ENCODE measurements at places on chromosomes 11 and 22.

DNA sequence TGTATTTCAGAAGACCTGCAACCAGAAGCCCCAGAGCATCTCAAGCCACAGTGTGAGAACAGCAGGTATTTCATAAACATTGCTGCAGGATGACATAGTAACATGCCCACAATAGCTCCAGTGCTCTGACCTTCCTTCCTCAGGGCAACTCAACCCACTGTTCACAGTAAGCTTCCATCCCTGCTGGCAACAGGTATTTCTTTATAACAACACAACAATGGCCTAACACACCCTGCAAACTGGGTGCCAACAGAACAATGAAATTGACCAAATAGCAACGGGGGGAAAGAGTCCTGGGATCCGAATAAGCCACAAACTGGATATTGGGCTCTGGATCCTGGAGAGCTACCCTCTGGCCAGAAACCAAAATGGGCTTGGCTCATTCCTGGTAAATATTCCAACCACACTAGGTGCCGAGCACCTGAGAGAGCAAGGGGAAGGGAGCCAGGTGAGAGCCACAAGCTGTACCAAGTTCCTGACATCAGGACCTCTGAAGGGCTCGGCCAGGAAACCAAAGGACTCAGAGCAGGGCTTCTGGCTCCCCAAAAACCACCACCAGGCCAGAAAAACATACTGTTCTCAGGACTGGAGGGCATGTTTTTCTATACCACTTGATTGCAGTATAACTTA, 99.5 kb downstream of the MICAL3 start:
- DNase-seq = peak; percentile 84

GRCh38 chr22:40951795-40952605, 822 bp downstream of the RBX1 start:
- DNase-seq = no peak

DNA sequence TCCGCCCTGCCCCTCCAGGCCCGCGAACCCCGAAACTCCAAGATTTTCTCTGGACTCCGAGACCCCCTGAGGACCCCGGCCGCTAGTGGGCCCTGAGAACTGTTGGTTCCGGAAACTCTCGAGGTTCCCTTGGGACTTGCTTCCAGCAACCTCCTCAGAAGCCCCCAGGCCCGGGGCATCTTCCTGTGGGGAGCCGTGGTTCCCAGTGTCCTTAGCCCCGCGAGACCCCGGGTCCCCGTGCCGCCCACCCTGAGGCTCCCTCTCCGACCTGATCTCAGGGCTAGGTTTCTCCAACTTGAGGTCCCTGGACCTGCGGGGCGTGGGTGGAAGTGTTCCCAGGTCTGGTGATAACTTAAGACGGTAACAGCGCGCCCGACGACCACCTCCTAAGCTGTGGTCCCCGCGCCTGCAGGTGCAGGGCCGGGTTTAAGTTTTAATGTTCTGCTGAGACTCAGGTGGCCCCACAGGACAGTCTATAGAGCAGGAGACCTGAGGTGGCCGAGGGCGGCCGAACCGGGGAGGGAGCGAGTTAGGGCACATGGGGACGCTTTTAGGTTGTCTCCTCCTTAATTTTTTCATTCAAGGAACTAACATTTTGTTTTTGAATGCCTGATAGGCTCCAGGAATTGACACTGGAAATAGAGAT, 720 bp downstream of the FAM118A start:
- DNase-seq = no peak

DNA sequence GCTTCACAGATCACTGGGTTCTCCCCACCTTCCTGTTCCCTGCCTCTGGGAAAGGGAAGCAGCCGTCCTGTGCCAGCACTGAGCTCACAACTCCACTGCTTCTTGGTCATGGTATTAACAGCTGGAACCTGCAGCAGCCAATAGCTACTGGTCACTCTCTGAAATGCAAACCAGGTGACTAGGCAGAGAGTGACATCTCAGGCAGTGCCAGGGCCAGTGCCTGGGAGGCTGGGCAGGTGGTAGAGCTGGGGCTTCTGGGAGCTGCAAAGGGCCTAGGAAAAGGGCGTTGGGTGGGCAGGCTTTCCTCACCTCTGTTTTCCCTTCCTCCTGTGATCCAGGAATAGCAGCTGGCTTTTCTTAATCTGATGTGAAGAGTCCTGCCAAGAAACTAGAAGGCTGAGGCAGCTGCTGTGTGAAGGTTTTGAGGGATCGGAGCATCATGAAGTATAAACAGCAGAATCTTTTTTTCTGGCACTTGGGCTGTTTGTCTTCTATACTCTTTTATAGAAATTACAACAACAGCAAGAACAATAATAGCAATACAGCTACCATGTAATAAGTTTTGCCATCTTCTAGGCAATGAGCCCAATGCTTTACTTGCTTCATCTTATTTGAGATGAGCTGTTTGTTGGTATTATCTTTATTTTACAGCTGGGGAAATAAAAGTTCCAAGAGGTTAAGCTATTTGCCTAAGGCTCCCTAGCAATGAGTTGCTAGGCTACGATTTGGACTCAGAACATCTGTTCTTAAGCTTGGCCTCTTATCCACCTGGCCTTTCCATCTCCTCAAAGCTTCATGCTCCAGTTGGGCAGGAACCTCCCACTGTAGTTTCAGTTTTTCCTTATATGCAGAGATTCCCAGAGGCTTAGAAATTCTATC, 22.0 kb upstream of the CD44 start:
- DNase-seq = no peak

- no peak for DNase-seq
These were observed 507.1 kb downstream of the SOX6 start for GRCh38 chr11:15849257-15849656.

DNA sequence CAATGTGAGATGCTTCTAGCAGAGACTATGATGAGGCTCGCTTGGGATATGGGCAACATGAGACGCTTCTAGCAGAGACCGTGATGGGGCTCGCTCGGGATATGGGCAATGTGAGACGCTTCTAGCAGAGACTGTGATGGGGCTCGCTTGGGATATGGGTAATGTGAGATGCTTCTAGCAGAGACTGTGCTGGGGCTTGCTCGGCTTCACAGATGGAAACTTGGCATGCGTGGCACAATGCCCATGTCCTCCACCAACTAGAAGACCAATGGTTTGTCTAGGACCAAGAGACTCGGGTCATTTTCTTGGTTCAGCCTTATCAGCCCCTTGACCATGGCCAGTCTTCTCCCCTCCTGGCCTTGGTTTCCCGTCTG, 7.1 kb downstream of the MYEOV start:
- DNase-seq = no peak

DNA sequence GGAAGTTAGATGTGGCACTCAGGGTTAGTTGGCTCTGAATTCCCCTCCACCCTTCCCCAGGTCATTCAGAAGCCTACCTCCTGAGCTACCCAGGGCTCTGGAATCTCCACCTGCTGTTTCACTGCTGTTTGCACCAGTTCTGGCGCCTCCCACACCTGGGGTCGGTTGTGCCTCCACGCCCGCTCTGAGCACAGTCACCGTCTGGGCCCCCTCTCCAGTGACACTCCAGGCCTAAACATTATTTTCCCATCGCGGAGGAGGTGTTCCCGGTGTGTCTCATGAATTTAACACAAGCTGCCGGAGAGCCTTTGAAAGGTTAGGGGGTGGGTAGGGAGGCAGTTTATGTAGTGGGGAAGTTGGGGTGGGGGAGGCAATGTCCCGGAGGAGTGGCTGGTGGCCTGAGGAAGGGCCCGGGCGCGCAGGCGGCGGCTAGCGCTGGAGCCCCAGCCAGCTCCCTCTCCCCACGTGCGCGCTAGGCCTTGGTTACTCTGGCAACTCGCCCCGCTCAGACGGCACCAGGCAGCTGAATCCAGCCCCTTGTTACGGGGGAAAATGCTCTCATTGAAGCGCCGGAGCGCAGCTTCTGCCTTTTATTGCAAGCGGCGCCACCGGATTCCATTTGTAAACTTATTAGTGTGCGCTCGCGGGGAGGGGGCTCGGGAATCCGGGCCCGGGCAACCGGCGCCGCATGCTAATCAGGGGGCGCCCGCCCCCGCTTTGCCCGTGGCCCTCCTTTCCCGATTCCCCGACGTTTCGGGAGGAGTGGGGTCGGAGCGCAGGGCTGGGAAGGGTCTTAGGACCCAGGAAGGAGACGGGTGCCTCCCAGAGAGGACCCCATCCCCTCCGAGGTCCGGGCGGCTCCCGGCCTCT, 52.4 kb downstream of the GRIK4 start:
- DNase-seq = no peak

DNA sequence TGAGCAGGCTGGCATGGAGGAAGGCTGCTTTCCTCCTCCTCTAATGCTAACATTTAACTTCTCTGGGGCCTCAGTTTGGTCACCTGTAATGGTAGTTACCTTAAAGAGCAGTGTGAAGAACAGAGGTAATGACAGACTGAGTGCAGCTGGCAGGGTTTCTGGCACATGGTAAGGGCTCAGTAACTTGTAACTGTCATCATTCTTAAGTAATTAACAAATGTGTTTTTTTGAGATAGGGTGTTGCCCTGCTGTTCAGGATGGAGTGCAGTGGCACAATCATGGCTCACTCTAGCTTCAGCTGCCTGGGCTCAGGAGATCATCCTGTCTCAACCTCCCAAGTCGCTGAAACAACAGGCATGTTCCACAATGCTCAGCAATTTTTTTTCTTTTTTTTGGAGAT, 242.0 kb upstream of the SYN3 start:
- DNase-seq = peak; percentile 7

DNA sequence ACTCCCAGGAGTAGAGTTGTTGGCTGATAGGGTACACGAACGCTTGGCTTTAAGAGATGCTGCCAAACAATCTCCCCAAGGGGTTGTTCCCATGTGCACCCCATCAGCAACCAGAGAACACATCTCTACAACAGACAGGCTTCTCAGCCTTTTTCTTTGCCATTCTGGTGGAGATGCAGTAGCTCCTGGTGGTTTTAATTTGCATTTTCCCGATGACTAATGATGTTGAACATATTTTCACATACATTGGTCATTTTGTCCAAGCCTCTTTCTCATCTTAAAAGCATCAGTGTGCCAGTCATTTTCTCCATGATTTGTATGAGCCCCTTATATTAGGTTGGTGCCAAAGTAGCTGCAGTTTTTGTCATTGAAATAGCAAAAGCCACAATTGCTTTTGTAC, 21.8 kb downstream of the DHCR7 start:
- no peak for DNase-seq

DNA sequence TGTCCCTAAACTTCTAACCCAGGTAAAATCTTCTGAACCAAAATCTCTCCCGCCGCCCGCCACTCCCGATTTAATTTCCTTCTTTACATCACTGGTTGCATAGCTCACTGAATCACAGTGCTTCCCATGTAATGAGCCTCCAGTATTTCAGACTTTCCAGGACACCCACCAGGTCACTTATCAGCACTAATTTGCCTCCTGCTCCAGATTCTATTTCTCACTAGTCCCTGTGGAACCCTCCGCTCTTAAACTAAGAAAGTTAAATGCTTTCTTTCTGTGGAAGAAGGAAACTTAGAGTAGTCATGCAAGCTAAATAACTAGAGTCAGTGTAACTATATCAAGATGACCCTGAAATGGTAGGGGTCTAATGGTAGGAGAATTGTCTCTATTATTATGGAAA, 106.6 kb upstream of the OPCML start:
- no peak for DNase-seq

DNA sequence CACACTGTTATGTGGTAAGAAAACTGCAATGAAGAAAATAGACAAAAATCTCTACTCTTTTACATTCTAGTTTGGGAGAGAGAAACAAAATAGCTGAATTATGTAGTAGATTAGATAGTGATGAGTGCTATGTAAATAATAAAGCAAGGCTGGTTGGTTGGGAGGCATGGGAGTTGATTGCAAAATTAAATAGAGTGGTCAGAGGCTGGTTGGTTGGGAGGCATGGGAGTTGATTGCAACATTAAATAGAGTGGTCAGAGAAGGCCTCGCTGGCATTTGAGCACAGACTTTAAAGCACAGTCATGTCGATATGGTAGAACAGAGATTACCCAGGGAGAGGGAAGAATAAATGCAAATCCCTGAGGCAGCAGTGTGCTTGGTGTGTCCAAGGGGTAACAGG, 22.4 kb downstream of the SIK2 start:
- DNase-seq = no peak

GRCh38 chr11:19160847-19161246, 40.9 kb downstream of the CSRP3 start:
- DNase-seq = no peak

DNA sequence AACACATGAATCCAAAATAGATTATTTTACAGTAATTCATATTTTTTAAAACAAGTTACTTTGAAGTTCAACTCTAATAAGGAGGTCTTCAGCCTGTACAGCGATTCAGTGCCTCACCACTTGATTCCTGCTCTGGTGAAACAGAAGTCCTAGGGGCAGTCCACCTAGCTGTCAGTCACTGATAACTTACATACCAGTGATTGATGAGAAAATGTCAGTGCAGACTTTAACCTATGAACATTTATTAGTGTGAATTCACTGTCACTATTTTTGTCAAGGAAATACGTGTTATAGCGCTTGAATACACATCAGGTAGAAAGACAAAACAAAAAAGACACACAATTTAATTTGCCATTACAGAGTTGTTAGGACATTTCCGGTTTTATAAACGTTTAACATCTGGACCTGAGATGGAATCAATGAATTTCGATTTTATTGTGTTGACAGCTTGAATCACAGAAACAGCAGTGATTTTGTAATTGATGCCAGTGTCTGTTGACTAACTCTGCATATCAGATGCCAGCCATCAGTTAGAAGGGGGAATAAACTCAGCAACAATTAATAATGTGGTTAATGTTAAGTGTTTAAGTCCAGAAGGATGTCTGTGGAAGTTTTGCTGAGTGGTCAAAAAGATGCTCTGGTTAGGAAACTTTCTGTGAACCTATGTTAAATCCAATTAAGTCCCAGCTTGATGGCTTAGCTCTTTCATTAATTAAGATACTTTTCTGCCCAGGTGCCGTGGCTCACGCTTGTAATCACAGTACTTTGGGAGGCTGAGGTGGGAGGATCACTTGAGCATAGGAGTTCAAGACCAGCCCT, 34.5 kb downstream of the ELF5 start:
- no peak for DNase-seq

DNA sequence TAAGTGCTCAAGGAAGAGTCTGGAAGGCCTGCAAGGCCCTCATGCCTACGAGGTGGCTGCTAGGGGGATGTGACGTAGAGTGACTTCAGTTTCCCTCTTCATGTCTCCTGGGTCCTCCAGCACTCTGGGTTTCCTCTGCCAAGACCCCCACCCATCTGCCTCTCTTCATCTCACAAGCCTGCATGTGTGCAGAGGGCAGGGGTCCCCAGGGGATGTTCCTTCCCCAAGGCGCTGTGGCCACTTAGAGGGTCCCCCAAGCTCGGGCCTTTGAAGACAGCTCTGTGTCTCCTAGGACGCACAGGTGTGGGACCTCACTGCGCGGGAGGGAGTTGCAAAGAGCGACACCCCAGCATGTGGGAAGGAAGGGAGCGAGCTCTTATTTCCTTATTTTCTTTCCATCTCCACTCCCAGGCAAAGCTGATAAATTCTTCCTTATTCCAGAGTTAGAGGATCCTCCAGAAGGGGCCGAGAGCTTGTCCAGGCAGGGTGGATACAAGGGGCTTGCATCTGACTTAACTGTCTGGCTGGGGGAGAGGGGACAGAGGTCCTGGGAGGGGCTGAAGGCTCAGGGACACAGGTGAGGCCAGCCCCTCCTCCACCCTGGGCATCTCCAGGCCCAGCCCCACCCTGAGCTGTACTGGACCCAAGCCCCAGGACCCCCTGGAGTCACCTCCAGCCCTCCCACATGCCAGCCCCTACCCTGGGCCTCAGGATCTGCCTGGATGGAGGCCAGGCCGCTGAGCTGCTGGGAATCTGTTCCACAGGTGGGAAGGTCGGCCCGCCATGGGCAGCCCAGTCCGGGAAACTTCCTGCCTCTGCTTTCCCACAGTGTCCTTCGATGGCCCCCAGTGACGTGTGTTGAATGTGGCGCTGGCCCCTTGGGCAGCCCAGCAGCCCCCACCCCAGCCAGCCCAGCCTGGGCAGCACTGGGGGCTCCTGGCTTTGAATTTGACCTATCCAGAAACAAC, 59.7 kb upstream of the KCNQ1OT1 start:
- DNase-seq = no peak

GRCh38 chr11:32225571-32226285, 134.9 kb downstream of the RCN1 start:
- DNase-seq = no peak
